Activated T-cell treated with anti-CD3 and anti-CD28 coated beads for 48 hours (primary cell): ENCODE measurements at places on chromosomes 2 and 18.

DNA sequence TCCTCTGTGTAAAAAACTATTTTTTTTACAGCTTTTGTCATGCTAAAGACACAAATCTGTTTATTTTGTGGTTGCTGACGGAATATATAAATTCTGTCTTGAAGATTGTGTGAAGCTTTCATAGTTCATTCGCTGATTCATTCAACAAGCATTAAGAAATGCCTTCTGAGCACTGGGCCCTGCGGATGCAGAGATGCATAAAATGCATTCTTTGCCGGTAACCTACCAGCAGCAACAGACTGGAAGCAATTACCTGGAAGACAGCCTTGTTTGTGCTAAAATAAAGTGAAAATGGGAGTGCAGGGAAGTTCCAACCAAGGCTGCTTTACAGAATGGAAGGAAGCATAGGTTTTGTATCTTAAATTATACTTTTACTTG lies 119.7 kb downstream of the PMAIP1 start:
- no peak for DNase-seq

- no peak for DNase-seq
These were observed 663.3 kb upstream of the ACVR2A start for GRCh38 chr2:147181351-147182029.

DNA sequence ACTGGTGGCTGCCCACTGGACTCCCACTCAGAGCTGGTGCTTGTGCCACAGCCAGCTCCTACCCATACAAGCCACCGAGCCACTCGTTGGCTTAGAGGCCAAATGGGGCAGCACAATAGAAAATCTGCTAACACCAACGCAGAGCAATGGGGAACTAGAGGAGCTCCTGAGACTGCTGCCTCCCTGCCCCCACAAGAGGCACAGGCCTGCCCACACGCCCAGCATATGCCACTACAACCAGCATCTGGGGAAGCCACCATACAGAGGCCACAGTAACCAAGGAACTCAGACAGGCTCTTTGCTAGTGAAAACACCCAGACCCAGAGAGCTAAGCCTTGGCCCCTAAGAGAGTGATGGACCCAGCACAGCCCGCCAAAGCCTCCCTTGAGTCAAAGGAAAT lies 231.2 kb upstream of the RAB6C start:
- DNase-seq = no peak

DNA sequence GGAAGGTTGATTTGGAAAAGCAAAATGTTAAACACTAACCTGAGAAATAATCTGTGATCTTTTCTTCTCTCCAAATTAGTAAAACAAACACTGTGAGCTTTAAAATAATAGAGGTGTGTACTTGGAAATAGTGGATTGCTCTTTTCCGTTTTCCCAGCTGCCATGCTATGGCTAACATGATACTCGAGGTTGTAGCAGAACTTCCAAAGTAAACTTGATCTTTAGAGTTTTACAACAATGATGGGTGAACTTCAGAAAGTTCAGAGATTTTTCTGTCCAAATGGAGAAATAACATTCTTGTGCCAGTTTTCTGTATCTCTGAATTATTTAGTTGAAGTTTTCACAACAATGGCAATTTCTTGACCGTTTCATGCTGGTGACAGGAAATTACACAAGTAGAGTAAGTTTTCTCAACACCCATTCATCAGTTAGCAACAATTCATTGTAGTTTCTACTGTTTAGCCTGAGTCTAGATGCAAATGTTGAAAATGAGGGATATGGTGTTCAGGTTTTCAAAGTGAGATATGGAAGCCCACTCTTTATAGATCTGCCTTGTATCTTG lies 135.3 kb upstream of the CTAGE1 start:
- no peak for DNase-seq

GRCh38 chr18:28019425-28020108 lies 157.4 kb downstream of the CDH2 start:
- DNase-seq = no peak

DNA sequence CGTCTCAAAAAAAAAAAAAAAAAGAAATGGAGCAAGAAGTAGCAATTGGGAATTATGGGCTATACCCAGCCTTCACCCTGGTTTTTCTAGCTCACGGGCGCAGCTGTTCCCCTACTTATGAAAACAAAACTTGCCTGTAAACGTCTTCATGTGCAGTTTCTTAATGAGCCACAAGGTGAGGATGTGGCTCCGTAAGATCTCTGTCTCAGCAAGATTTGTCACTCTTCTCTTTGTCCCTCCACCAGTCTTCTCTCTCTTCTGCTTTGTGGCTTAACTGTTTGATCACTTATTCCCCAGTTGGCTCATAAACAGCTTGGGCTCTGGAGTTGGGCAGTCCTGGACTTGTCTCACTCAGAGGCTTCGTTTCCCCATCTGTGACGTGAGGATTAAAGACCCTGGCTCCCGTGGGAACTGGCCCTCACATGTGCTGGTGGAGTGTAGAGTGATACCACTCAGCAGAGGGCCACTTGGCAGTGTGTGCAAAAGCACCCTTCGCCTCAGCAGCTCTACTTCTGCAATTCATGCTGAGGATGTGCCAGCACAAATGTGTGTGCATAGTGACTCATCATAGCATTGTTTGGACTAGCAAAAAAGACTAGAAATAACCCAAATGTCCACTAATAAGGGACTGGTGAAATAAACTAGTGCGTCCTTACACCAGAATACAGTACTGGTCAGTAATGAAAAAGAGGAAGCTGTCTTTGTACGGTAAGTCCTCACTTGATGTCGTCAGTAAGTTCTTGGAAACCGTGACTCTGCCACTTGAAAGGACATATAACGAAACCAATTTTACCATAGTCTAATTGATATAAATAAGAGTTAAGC lies 8.7 kb downstream of the CEP68 start:
- no peak for DNase-seq

- no peak for DNase-seq
These were observed 3.8 kb downstream of the CD207 start for GRCh38 chr2:70831861-70832260.

DNA sequence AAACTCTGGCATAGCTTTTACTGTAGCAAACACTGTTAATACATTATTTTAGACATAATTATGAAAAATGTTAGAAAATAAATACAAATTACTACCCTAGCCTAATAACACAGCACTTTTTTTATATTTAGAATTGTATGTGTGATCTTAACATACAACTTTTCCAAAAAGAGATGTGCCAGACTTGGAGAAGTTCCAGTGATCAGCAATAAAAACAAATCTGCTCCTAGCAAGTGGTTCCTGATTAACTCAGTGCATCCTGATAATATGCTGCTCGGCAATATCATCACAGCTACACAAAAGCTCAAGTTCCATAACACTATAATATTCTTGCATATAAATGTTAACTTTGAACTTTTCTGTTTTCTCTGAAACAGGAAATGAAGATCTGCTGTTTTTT lies 22.4 kb upstream of the PTPRM start:
- DNase-seq = no peak

DNA sequence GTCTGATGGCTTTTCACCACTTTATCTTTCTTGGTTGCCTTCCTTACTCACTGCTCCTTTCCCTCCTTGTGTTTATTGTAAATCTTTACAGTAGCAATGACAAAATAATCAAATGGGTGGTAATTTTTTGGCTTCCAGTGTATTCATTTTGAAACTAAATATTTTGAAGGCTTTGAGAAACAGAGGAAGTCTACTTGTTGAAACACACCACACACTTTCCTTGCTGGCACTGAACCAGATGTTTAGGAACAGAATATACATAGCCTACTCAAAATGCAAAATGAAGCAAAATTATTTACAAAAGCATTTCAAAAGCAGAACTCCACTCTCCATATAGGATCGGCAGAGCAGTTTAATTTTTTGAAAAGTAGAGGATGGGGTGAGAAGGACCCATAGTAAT lies 189.8 kb downstream of the LTBP1 start:
- no peak for DNase-seq

DNA sequence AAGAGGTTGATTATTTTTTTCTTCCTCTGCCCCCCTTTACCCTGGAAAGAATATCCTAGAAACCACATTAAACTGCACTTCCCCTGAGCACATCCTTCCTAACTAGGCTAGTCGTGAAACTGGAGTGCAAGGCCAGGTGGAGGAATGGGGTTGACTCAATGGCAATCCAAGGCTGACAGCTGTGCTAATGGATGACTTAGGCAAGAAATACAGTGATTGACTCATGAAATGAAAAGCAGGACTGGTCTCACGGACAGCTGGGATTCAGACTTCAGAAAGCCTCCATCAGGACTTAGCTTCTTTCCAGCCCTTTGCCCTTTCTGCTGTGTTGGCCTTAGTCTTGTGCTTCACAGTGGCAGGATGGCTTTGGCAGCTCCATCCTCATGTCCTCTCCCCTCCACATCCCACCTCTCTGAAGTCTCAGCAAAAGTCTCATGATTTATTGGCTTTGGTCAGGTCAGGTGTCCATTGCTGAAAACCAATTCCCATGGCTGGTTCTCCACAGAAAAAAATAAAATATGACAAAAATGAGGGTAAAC lies 33.8 kb downstream of the INSIG2 start:
- DNase-seq = no peak

GRCh38 chr18:40431071-40431985 lies 1523.7 kb upstream of the PIK3C3 start:
- no peak for DNase-seq

DNA sequence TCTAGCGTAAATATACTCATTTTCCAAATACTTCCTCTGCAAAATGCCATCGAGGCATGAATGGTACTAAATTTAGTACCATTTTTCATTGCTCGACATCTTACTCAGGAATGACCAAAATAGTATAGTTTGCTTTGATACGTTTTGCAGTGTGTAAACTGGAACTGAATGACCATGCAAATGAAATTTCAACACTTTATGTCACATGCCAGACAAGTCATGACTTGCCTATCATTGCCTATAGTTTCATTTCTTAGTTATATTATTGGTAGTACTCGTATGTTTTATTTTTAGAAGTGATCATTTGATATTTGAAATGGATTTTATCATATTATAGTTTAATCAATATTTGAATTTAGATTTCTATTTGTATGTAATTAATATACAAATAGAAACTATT lies 9.1 kb downstream of the MSTN start:
- DNase-seq = no peak

DNA sequence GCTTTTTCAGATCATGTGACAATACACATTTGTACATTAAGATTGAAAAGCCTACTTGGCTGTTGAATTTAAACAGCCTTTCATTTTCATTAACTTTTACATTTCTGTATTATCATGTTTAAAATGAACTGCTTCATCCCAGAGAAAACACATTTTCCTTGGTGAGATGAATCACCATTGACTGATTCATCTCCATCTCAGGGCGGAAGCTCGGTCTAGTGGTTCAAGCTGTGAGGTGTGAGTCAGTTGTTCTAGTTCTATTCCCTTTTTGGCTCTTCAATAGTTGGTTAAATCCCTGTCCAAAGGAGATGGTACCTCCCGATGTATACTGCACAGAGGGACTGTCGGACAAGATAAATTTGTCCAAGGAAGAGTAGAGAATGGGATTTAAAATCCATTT lies 189.7 kb downstream of the ADCYAP1 start:
- DNase-seq = no peak

DNA sequence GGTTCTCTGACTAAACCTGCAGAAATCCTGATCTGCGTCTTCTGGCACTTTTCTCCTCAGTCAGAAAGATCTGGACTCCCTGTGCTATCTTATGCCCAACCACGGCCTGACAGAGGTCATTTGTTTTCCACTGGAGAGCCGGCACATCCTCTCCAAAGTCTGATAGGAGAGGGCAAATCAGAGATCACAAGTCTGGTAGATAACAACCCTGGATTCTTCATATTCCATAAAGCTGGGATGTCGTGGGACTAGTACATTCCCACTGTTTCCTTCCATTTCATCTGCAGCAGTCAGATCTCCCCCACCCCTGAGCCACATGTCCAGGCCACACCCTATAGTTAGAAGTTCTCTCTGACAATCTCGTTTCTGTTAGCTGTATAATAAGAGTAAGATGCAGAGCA lies 157.0 kb downstream of the MGAT5 start:
- DNase-seq = no peak

DNA sequence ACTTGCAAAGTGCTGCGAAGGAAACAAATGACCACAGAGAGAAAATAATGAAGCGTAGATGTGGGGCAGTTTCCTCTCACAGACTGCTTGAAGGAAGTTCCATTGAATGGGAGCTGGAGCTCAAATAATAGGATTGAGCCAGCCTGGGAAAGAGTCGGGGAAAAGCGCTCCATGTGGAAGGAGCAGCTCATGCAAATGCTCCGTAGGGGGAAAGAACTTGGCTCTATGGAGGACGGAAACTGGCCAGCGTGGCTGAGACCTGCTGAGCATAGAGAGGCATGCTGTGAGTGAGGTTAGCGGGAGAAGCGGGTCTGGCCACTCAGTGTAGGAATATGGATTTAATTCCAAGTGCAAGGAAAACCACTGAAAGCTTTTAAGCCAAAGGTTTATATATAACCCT lies 28.6 kb upstream of the VIT start:
- DNase-seq = no peak

GRCh38 chr2:206736935-206737334 lies 18.7 kb upstream of the DYTN start:
- no peak for DNase-seq

DNA sequence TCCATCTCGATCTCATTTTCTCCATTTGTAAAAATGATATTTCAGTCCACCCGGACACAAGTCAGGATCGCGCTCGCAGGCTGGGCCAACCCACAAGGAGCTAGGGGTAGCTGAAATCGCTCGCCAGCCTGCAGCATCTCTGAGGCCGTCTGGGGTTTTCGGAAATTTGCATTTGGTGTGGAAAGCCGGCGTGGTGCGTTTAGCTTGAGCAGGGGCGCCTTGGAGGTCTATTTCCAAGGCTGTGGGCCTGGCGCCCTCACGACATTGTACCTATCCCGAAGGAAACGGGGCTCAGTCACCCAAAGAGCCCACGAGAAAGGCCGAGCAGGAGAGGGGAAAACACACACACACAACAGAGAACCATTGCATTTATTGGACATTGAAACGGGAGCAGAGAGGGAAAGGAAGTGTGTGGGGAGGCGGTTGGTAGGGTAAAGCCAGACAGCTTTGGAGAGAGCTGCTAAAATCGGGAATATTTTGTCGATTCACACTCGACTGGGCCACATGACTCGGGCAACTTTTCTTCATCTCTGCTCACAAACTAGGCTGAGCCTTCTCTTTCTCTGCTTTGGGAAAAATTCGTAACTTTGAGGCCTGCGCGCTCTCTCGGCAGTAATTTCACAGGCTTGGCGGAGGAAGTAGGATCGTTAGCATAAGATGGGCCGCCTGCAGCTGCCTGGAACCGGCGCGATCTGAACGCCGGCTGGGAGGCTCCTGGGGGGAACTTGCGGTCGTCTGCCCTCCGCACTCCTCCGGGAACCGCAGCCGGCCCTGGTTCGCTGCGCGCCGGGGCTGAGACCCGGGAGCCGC lies 1.1 kb upstream of the HOXD8 start:
- no peak for DNase-seq

DNA sequence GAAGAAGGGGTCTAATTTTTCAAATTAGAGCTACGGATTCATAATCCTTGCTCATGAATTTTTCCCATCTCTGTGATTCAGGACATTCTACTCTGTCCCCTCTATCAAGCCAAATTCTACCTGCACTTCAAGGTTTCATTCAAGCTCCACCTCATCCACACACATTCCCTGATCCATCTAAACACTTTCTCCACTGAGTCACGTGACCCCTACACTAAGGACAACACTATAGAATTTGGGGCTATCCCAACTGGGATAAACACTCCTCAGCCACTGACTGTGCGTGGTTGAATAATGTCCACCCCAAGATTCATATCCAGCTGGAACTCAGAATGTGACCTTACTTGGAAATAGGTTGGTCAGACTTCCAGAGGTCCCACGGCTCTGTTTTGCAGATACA lies 159.9 kb upstream of the ACVR2A start:
- no peak for DNase-seq
